Left kidney (tissue), 8 donors: ENCODE measurements at places on chromosomes 1 and 21. TPM values are rescaled to one million over a fixed set of nuclear protein-coding genes. Genes with fewer than 3 reads are reported as not detected.

Gene OR2L13
- polyA plus RNA-seq, result not detected

Gene CDC20
- polyA plus RNA-seq, result 47.4 TPM

Gene BSND
- polyA plus RNA-seq, result 4.1 TPM

Gene NUDT4B
- 1.8 TPM for polyA plus RNA-seq

Gene CYP4A22
- polyA plus RNA-seq, result 8.2 TPM

Gene SPRR2B
- polyA plus RNA-seq, result not detected

Gene OR2L5
- not detected for polyA plus RNA-seq

Gene TAS1R1
- not detected for polyA plus RNA-seq

Gene OLFML3
- polyA plus RNA-seq, result 131 TPM

Gene SPRR1B
- not detected for polyA plus RNA-seq

Gene WNT4
- polyA plus RNA-seq, result 6.7 TPM

Gene C1QA
- polyA plus RNA-seq, result 10.1 TPM

Gene CRP
- not detected for polyA plus RNA-seq

Gene CR1
- 18.6 TPM for polyA plus RNA-seq

Gene TIAM1
- polyA plus RNA-seq, result 18.1 TPM

Gene CDK11A
- polyA plus RNA-seq, result 33.9 TPM

Gene ECM1
- 11.9 TPM for polyA plus RNA-seq

Gene FMOD
- 46.4 TPM for polyA plus RNA-seq

Gene TGFB2
- polyA plus RNA-seq, result 14.0 TPM

Gene BCL2L15
- 1.4 TPM for polyA plus RNA-seq

Gene RNU1-4
- 1.9 TPM for polyA plus RNA-seq

Gene SLC30A7
- 24.1 TPM for polyA plus RNA-seq

Gene VHLL
- not detected for polyA plus RNA-seq

Gene HSD3B1
- 0.78 TPM for polyA plus RNA-seq

Gene UBASH3A
- not detected for polyA plus RNA-seq

Gene OR2L2
- 0.13 TPM for polyA plus RNA-seq

Gene S100A16
- 87.2 TPM for polyA plus RNA-seq

Gene HAPLN2
- 0.63 TPM for polyA plus RNA-seq

Gene DDR2
- polyA plus RNA-seq, result 22.2 TPM

Gene ENSA
- polyA plus RNA-seq, result 224 TPM

Gene DUSP10
- 4.7 TPM for polyA plus RNA-seq

Gene UBL4B
- polyA plus RNA-seq, result not detected

Gene GPR25
- polyA plus RNA-seq, result not detected

Gene KRTAP19-1
- polyA plus RNA-seq, result not detected

Gene RGS1
- 1.4 TPM for polyA plus RNA-seq

Gene OLIG2
- not detected for polyA plus RNA-seq

Gene CR1L
- polyA plus RNA-seq, result 1.2 TPM

Gene SLAMF1
- polyA plus RNA-seq, result not detected

Gene ATP6V1G3
- 3.2 TPM for polyA plus RNA-seq

Gene AKR1A1
- 319 TPM for polyA plus RNA-seq

Gene PLA2G2F
- 0.37 TPM for polyA plus RNA-seq

Gene WDR47
- polyA plus RNA-seq, result 14.6 TPM

Gene DLGAP3
- polyA plus RNA-seq, result 1.9 TPM

Gene INSRR
- 1.8 TPM for polyA plus RNA-seq

Gene CLCA4
- polyA plus RNA-seq, result not detected

Gene DDAH1
- polyA plus RNA-seq, result 127 TPM

Gene SPATA1
- polyA plus RNA-seq, result 4.2 TPM

Gene MIXL1
- polyA plus RNA-seq, result 0.23 TPM
